Endothelial cell (in vitro differentiated cells): ENCODE measurements at places on chromosomes 7 and 10.

DNA sequence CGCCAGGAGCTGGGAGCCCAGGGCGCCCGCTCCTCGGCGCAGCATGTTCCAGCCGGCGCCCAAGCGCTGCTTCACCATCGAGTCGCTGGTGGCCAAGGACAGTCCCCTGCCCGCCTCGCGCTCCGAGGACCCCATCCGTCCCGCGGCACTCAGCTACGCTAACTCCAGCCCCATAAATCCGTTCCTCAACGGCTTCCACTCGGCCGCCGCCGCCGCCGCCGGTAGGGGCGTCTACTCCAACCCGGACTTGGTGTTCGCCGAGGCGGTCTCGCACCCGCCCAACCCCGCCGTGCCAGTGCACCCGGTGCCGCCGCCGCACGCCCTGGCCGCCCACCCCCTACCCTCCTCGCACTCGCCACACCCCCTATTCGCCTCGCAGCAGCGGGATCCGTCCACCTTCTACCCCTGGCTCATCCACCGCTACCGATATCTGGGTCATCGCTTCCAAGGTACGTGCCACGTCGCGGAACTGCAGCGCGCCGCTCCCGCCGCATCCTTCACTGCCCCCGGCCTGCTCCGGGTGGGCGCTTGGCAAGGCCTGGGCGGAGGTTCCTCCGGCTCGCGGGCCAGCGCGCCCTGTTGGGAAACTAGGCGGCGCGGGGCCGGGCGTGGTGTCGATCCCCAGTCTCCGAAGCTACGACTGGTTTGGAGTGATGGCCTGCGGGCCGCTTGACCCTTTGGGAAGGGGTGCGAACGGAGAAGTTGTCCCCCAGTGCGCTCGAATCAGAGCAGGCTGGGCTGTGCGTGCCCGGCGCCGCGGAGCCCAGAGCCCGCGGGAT, 868 bp downstream of the EMX2 start:
- peak; percentile 60 for DNase-seq

- DNase-seq: no peak
Measured at GRCh38 chr7:30997316-30997715, 33.6 kb downstream of the GHRHR start.

DNA sequence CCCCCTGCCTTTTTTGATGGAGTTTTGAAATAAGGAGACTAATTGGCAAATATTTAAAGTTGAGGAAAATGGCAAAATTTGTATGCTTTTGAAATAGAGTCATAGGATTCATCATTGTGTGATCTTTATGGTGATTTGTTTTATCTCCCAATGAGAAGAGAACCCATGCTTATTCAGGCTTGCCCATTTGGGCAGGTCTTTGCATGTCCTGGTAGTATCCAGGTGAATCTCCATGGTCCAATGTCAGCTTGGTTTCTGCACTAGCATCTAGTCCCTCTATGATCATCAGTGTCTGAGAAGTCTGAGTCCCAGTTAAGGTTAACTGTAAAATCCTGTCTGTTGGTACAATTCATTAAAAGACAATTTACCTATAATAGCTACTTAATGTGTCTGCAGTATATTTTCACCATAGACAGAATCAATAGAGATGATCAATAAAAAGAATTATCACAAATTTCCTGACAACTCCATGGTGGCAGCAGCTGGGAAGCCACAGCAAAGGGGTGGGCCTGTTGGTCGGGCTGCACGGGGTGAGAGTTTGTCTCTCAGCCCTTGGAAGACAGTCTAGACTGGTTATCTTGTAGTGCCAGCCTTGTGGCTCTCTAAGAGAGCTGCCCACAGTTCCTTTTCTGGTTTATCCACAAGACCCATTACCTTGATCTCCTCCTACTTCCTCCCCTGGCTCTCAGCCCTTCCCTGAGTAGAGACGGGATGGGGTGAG, 22.2 kb upstream of the BMPER start:
- DNase-seq: no peak

DNA sequence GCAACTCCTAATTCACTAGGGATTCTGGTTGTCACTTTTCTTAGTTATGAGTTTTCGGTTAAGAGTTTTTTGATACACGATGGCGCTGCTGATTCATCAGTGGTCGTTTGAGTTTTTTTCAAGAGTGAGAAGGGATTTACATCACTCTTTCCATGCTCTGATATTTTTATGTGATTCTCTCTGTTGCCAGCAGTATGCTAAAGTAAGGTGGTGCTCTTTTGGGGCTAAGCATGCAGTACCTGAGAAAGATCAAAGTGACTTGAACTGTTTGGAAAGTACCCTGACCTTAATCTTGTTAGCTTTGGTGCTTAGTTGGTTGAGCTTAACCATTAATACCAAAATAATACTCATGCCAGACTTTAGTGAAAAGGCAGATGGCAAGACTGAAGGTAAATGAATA, 28.1 kb downstream of the STAMBPL1 start:
- DNase-seq: no peak

DNA sequence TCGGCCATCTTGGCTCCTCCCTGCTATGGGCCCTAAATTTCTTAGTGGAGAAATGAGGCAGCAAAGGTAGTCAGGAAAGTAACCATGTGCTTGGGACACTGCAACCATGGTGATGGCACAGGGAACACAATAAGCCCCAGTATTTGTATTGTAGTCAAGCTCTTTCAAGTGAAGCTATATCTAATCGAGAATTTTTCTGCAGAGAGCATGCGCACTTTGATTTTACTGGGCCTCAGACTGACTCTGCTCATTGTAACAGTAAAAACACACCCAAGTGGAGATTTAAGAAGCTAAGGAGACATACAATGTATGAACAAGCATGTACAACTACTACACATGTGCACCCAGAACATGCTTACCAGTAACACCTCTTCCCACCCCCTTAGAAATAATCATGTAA, 67.3 kb upstream of the TMEM229A start:
- DNase-seq: no peak

GRCh38 chr7:155867734-155868400, 55.6 kb upstream of the SHH start:
- no peak for DNase-seq
